Activated T-cell treated with anti-CD3 and anti-CD28 coated beads, Interleukin-2, amount 50 U/mL, for 1 hour (primary cell): ENCODE measurements at places on chromosomes 6 and 20.

- peak; percentile 77 for DNase-seq
Observed at GRCh38 chr6:28981431-28981832, 23.7 kb downstream of the ZNF311 start.

DNA sequence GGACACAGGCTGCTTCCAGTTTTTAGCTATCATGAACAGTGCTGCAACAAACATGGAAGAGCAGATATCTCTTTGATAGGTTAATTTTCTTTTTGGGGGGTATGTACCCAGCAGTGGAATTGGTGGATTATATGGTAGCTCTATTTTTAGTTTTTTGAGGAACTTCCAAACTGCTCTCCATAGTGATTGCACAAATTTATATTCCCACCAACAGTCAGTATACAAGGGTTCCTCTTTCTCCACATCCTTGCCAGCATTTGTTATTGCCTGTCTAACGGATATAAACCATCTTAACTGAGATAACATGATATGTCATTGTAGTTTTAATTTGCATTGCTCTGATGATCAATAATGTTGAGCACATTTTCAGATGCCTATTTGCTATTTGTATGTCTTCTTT lies 237.6 kb downstream of the MMUT start:
- DNase-seq: no peak

DNA sequence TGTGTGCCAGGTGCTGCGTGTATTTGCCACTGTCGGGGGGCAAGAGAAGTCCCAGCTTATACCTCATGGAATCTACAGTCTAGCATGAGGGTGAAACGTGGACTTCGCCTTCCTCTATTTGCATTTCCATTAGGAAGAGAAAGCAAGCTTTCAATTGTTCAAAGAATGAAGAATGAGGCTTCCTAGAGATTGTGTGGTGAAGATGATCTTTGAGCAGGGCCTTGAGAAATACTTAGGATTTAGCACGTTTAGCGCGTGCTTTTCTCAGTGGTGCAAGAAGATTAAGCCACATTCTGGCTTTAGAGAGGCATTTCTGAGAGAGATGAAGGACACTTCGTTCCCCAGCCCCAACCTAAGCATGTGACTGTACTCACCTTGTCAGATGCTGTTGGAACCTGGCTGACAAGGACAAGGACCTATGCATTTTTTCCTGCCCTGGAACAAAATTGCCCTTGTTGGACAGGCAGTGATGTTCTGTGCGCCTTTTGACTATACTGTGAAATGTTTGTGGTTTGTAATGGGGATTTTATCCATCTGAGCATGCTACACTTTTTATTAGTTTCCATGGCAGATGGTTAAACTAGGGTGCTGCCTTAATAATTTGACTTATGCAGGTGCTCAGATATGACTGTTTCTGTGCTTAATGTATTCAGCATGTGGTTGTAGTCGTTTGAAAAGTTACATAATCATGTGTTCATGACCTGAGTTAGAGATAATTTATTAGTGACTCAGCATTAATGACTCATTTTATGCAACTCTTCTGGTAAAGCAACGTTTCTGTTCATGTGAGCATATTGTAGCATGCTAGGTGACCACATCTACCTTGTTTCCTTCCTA lies 10.7 kb downstream of the TULP4 start:
- no peak for DNase-seq

DNA sequence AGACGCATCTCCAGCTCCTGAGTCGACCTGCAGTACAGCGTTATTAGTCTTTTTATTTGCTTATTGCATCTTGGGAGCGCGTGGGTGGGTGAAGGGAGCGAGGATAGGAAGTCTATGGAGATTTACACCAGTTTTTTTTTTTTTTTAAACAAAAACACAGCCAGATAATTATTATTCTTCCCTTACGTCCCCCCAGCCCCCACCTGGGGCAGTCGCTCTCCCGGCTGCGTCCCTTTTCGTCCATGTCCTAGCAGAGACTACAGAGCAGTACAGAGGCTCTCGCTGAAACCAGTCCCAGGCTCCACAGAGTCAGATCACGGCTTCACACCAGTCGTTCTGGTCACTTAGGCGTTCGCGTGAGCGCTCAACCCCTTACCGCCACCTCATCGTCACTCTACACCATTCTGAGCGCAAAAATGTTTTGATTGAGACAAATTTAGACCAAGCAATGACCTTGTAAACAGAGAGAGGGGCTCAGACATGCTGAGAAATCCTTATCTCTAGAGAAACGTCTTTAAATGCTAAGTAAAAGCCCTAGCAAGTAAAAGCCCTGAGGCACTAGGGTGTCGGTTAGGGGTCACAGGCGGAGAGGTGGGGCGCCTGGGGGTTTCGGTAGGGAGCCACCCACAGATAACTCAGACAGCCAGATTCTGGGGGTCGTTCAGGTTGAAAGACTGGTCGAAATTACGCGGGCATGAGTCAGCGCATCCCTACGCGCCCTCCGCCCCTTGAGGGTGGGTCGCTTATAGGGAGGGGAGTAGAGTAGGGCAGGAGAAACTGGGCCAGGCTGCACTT lies 975 bp upstream of the PPT2 start:
- DNase-seq: no peak

- DNase-seq: no peak
Observed at GRCh38 chr20:35446356-35447078, 8.5 kb upstream of the GDF5 start.

- no peak for DNase-seq
Observed at GRCh38 chr6:146545581-146545980, 1.9 kb downstream of the RAB32 start.

DNA sequence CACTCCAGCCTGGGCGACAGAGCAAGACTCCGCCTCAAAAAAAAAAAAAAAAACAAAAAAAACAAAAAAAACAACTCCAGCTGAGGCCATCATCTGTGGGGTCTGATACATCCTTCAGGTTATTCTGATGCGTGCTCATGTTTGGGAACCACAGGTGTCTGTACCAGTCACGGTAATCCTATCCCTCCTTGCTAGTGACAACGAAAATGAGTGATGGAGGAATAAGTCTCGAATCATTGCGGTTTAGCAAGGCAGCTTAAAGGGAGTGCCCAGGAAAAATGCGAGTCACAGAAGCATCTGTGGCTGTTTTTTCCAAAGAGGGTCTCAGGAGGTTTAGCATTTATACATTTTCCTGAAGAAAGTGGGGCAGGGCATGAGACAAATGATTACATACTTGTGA lies 48.8 kb downstream of the MCUR1 start:
- no peak for DNase-seq

DNA sequence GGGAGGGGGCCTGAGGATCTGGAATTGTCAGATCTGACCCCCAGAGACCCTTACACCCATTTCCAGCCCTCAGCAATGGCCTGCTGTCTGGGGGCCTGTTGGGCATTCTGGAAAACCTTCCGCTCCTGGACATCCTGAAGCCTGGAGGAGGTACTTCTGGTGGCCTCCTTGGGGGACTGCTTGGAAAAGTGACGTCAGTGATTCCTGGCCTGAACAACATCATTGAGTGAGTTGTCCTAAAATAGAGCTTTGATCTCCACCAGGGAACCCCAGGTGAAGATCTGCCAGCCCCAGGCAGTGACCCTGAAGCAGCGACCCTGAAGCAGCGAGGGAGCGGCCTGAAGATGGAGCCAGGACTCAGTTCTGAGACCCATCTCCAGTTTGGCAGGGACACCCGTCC lies 2.2 kb downstream of the BPIFA1 start:
- DNase-seq: no peak

DNA sequence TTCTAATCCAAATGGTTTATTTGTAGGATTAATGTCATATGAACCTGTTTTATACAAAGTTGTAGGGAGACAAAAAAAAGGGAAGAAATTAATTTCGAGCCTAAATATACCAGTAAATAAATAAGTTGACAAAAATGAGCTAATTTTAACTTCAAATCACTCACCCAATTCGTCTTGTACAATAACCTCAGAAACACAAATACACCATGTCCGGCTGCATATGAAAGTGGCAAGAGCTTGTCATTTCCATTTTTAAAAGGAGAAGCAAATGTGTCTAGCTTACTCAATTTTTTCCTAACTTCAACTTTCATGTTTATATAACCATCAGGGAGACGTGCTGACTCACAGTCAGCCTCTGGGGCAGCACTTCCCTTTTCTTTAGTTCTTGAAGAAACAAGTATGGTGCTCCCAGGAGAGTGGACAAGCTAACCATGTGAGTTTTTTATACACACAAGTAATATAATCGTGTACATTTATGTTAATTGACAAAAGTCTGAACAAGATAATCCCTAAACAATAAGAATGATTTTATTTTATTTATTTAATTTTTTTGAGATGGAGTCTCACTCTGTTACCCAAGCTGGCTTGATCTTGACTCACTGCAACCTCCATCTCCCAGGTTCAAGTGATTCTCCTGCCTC lies 55.5 kb upstream of the SGK1 start:
- DNase-seq: no peak

GRCh38 chr6:51199105-51199552 lies 380.5 kb downstream of the TFAP2B start:
- DNase-seq: no peak
